ENCODE measurements at places on chromosomes 2 and 18.

DNA sequence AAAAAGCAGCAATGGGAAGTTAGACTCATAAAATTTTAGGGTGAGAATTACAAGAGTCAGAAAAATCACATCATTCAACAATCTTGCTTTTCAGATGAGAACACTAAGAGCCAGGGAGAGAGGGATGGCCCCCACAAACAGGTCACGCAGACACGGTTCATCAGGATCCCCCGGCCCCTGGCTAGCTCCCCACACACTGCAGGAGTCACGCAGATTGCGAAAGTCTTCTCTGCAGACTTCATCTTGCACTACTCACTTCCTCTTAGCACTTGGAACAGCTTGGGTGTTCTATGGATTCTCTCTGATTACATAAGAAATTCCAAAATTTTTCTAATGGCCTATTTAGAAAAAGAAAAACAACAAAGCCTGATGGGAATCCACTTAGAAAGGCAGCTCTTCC, 21.6 kb upstream of the SULT1C2 start:
- no peak for DNase-seq

DNA sequence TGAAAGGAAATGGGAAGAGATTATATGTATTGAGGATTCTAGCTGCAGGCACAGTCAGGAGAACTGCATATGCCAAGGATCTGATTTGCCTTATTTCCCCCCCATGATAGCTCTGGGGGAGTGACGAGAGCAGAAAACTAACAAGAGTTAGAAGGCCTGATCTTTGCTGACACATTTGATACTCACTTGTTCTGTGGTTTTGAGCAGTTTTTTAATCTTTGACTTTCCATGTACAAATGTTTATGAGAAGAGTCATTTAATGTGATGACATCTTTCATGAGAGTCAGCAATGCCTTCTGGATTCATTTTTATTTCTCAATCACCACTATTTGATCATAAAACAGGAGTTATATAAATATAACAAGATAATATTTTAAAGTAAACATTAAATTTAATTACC, 12.7 kb upstream of the SERPINB7 start:
- no peak for DNase-seq

GRCh38 chr2:171160956-171161740, 455 bp upstream of the TLK1 start:
- peak; percentile 28 for DNase-seq

DNA sequence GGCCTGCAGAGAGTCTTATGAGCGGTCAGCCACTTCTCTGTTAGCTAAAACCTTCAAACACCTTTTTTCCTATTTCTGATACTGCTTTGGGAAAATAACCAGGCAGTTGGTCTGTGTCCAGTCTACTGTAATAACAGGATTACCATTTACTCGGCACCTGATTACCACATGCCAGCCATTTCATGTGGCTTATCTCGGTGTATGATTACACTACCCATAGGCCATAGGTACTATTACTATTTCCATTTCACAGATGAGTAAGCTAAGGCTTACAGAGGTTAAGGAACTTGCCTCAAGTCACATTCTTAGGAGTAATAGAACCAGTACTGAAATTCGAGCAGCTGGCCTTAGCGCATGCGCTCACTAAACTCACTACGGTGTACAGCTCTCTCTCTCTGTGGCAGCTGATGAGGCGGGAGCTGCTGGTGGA, 147.2 kb upstream of the L3MBTL4 start:
- no peak for DNase-seq

GRCh38 chr2:197600306-197600705, 75.1 kb downstream of the RFTN2 start:
- DNase-seq = no peak

DNA sequence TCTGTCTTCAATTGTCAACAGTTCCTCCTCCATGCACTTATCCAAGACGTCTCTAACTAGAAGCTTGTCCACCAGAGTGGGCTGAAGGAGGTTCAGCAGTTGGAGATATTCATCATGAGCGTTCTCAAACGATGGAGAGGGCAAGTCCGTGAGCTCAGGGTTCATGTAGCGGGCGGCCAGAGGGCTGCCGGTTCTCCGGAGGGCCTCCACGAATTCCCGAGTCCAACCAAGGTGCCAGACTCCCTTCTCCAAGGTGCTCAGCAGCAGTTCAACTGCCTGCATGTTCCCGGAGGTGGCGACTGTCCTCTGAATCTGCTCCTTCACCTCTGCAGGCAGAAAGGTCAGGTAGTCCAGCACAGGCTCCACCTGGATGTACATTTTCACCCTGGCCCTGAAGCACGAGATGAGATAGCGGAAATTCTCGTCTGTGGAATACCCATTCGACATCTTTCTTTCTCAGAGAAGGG, 590 bp downstream of the IFIH1 start:
- DNase-seq = no peak

- DNase-seq = no peak
Measured at GRCh38 chr2:134283661-134284060, 29.8 kb downstream of the MGAT5 start.

GRCh38 chr18:27707201-27707600, 469.7 kb downstream of the CDH2 start:
- no peak for DNase-seq

DNA sequence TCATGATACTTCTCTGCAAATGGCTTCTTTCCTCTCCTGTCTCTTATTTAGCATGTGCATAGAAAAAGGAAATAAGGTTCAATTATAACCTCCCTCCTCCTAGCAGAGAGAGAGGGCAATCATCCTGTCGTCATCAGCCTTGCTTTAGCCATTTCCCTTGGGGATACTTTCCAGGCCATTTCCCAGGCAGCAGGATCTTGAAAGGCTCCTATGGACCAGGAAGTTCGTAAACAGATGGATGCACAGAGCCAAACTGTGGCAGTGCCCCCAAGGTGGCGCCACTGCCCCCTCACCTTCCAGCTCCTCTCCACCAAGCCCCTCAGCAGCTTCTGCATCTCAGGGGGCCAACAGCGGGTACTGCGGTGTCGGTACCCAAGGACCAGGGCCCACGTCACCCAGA, 157.4 kb downstream of the DTNA start:
- DNase-seq = no peak

DNA sequence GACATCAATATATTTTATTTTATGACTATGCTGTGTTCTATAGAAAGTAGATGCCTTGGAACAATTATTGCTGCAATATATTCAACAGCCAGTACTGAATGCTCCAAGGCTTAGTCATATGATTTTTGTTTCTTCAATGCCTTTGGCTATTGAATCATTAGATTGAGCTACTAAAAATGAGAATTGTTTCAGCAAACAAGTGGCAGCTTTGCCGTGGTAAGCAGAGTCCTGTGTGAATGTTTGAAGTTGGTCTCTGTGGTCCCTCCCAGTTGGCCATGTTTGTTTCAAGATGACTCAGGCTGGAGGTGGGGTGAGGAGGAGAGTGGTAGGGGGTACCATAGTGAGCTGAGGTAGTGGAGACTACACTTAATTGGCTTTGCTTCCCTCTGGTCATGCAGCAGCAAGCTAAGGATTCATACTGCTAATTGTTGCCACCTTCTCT, 198.6 kb upstream of the EPAS1 start:
- no peak for DNase-seq

DNA sequence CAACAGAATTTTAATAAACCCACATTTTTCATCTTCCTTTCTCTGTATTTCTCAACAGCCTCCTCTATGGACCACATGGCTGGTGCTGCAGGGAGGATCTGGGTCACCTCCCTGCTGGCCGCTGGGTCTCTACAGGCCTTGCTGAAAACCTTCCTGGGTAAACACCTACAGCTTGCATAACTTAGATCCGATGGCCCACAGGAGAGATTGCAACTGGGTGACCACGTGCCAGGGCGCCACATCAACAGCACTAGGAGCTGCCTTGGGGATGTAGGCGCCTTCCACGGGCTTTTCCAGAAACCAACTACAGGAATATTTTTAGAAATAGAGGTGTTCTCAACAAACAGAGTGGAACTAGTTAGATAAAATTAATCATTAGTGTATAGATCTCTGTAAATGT, 19.4 kb downstream of the TMEM18 start:
- DNase-seq = no peak

DNA sequence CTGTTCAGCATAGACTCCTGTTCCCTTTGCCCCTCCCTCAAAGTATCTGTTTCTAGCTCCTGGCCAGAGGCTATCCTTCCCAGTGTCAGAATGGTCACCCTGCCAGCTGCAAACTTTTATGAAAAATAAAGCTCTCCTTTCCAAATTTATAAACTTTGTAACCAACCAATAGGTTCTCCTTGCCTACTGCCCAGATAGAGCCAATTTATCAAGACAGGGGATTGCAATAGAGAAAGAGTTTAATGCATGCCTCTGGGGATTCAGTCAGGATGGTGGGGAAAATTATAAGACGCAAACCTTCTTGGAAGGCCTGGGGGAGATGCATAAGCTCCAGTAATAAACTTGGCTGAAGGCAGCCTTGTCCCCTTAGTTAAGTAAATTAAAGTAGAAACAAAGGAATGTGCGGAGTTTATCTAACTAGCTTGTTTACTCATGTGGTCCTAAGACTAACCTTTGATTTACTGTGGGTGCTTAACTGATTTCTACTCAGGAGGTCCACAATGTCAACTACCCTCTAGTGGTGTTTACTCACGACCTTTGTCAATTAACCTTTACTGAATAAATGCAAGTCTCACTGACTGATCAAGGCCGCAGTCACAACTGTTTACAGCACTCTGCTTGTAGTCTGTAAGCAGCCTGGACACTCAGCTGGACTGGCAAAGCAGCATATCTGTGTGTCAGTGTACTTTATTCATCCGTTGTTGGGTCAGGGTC, 42.9 kb upstream of the PDK1 start:
- no peak for DNase-seq

DNA sequence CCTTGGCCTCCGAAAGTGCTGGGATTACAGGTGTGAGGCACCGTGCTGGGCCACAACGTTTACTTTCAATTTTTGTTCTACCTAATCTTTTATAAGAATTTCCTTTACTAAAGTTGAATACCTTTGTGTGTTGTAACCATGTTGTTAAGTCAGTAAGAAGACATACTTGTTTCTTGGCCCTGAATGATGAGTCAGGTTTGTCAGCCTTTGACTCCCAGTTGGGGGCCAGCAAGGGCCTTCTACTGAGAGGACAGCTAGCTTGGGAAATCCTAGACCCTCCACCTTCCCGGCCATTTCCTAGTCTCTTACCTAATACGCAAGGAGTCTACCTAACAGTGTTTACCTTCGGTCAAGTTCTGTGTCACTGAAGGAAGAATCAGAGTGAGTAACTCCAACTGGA, 22.7 kb downstream of the MTHFD2 start:
- no peak for DNase-seq

DNA sequence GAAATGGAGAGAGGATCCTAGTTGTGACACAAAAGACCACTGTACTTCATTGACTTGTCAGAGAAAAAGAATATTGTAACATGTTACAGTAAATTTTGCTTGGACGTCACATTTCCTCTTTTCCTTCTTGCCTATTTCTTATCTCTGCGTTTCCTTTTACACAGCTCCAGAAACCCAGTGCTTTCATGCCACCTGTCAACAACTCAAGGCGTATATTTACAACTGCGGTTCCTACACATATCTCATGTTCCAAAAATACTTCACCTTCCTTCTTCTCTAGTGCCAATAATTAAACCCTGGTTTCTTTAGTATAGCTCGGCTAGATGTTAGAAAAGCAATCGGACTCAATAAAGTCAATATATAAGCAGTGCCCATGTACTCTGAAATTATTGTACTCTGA, 911.5 kb upstream of the FSHR start:
- no peak for DNase-seq

- no peak for DNase-seq
Measured at GRCh38 chr2:196384729-196385128, 213.4 kb upstream of the STK17B start.

- no peak for DNase-seq
Measured at GRCh38 chr2:225275443-225275842, 124.1 kb upstream of the NYAP2 start.

GRCh38 chr2:216119986-216120385, 10.8 kb downstream of the XRCC5 start:
- DNase-seq = no peak

- DNase-seq = no peak
Measured at GRCh38 chr2:65807942-65808341, 375.5 kb upstream of the SPRED2 start.

DNA sequence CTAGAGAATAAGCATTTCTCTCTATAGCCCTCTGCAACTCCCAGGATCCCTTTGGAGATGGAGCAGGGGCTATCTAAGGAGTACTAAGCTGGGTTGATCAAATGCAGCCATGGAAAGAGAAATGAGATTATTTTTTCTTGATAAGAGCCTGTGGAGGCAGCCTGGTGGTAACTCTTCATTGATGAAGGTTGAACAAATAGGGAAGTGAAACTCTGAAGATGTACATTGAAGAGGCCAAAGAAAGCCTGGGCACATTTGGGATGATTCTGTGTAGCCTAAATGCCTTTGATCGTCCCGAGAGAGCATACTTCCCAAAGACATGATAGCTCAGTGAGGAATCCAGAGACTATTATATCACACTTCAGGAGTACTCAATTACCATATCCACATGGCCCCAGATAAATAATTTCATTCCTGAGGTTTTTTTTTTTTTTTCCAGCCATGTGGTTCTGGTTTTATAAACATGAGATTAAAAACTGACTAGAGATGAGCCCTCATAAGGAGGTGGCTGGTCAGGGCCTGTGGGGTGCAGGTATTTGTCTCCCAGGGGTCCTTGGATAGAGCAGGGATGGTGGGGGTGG, 192.5 kb downstream of the TPGS2 start:
- DNase-seq = no peak

DNA sequence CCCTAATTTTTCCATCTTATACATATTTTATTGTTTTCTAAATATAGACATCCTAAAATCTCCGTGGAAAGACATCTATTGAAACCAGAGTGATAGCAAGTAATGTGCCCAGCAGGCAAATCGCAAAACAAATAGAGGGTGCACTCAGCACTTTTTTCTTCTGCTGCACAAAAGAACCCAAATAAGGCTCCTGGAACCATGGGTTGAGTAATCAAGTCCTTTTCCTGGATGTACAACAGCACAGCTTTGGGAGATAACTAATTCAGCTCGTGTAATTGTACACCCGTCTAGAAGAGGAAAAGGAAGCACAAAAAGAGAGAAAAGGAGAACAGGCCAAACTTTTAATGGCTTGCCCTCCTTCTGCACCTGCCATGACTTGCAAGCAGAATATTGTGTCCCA, 126.9 kb upstream of the TLK1 start:
- no peak for DNase-seq

DNA sequence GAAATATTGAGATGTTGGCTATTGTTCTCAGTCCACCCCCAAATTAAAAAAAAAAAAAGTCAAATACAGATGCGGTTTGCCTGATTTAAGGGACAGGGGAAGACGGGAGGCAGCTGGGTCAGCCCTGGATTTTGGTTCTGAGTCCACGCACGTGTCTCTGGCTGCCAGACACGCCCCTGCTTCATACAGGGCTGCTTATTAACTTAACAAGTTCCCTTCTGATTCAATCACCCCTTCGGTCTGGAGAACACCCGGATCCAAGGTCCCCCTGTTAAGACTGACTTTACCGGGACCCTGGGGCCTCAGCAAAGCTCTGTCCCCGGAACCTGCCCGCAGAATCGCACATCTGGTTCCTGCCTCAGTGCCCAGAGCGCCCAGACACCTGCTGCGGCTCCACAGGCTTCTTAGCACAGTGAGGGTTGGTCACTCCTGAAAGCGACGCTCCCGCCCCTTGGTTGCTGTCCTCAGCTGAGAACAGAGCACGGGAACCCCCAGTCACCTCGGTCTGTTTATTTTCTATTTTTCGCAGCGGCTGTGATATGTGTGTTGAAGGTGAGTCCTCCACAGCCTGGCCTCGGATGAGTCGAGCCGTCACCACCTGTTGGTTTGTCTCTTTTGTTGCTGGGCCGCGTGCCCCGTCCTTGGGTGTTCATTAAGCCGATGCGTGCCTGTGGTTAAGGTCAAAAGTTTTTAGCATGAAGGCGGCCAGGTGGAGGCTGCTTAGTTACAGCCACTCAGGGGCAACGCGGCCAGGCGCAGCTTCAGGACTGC, 57.2 kb downstream of the RTP5 start:
- no peak for DNase-seq

- DNase-seq = no peak
Measured at GRCh38 chr2:73903313-73903712, 10.5 kb downstream of the ACTG2 start.
